ENCODE measurements at places on chromosomes 16 and 17. TPM values are rescaled to one million over a fixed set of nuclear protein-coding genes. Genes with fewer than 3 reads are reported as not detected.

Gene HID1
- 0.45 TPM for total RNA-seq

Gene CD300LG
- total RNA-seq = not detected

Gene SYNGR3
- 4.2 TPM for total RNA-seq

Gene SCIMP
- total RNA-seq = not detected

Gene C16orf89
- 0.17 TPM for total RNA-seq

Gene FAM171A2
- 6.2 TPM for total RNA-seq

Gene RCVRN
- total RNA-seq = not detected

Gene TERB1
- not detected for total RNA-seq

Gene ST6GALNAC2
- total RNA-seq = 1.8 TPM

Gene IKZF3
- total RNA-seq = not detected

Gene TXNDC11
- total RNA-seq = 33.8 TPM

Gene CACNG1
- not detected for total RNA-seq

Gene ZNF19
- total RNA-seq = 1.5 TPM

Gene CEMP1
- total RNA-seq = not detected

Gene GP1BA
- not detected for total RNA-seq

Gene MON1B
- 21.0 TPM for total RNA-seq

Measured in bronchus fibroblast of lung (primary cell).